ENCODE measurements at places on chromosomes 1 and 21. TPM values are rescaled to one million over a fixed set of nuclear protein-coding genes. Genes with fewer than 3 reads are reported as not detected.

Gene LPAR3
- polyA plus RNA-seq: 0.09 TPM

Gene TSSK3
- polyA plus RNA-seq: 0.82 TPM

Gene IQCC
- 3.7 TPM for polyA plus RNA-seq

- peak; percentile 97 for DNase-seq
These were observed 1.2 kb upstream of the NEGR1 start for GRCh38 chr1:72283307-72284083.

- DNase-seq: no peak
These were observed 189.2 kb downstream of the FOXD2 start for GRCh38 chr1:47627016-47627415.

Gene STYXL2
- 138 TPM for polyA plus RNA-seq

Gene OLFM3
- polyA plus RNA-seq: 0.29 TPM

Gene ITLN1
- 0.48 TPM for polyA plus RNA-seq

DNA sequence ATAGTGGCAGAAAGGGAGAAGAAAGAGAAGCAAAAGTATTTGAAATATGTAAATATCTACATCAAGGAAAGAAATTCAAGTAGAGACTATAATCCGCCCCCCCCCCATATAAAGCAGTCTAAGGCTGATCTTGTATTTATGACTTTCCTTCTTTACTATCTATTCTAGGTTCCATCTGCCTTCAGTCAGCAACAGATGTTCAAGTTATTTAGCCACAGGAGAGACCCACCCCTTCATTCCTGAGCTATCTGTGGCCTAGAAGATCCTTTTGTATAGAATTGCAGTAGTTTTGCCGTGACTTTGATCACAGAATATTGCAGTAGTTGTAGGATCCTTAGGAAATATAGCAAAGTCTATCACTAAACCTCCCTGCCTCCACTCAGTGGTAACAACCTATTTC is 10.7 kb upstream of the BSDC1 start:
- DNase-seq: no peak

- no peak for DNase-seq
These were observed 228.5 kb downstream of the RHOU start for GRCh38 chr1:228963795-228964177.

DNA sequence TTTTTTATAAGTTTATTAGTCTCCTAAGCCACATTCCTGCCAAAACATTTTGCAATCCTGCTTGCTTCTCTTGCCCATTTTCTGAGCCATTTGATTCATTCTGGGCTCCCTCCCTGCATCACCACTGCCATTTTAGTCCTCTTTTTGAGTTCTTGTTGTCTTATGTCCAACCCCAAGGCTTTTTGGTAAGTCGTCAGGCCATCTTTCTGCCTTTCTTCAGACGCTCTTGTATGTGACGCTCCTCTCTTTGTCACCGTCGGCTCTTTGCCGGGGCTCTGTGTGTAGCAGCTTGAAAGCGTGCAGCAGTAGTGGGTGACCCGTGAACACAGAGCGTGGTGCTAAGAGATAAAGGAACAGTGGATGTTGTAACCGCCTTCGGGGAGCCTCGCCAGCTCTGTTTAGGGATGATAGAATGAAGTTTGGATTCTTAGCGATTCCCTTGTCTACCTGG is 14.6 kb downstream of the HUNK start:
- peak; percentile 93 for DNase-seq

Gene LYPD8
- not detected for polyA plus RNA-seq

DNA sequence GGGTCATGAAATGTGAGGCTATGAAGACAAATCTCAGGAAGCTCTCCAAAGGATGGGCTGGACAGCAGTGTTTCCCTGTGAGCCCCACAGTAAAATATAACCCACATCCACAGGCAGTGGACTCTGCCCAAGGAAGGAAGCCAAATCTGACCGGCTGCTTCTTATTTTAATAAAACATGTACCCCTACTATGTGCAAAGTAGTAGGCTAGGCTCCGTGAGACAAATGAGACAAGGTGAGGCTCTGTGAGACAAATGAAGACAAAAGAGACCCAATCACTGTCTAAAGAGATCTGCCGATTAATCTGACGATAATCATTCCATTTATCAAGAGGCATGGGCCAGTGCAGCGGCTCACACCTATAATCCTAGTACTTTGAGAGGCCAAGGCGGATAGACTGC is 2.1 kb downstream of the ASAP3 start:
- DNase-seq: no peak

DNA sequence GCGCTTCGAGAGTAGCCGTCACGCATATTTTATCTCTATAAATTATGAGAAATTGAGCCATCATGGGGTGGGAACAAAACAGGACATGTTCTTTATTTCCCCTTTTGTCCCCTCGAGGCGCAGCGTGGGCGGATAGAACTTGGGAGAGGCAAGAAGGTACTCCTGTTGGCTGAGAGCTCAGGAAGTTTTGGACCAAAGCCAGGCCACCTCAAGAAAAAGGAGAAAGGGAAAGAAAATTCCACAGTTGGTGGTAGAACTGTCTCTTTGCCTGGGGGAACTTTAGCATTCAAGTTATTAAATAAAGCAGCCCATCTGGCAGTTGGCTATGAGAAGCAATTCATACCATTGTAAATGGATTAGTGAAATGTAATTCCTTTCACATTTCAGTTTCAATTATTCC is 76.4 kb upstream of the DSCAM start:
- DNase-seq: no peak

Gene LYPLAL1
- polyA plus RNA-seq: 29.3 TPM

DNA sequence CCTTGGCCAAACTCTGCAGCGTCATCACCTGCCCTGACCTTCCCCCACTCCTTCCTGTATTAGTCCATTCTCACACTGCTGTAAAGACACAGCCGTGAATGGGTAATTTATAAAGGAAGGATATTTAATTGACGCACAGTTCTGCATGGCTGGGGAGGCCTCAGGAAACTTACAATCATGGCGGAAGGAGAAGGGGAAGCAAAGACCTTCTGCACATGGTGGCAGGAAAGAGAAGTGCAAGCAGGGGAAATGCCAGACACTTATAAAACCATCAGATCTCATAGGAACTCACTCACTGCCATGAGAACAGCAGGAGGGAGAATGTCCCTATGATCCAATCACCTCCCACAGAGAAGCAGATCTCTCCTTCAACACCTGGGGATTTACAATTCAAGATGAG is 408.5 kb downstream of the PTPRU start:
- no peak for DNase-seq

Gene WLS
- 95.3 TPM for polyA plus RNA-seq

- no peak for DNase-seq
These were observed 82.9 kb upstream of the POU3F1 start for GRCh38 chr1:38129473-38129872.

DNA sequence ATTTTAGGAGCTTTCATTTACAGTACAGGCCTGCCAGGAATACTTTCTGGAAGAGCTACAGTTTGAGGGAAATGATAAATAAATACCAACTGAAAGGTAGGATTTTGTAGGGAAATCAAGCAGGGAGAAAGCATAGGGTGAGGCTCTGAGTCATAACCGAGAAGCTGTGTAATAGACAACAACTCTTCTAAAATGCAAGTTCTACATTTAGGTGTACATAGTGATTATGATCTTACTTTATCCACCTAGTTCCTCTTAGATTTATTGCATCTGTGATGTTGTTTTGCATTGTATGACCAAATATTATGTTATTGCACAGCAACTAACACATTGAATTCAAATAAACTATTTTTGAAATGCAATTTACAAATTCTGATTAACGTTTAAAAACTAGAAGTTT is 819.3 kb downstream of the PLA2G4A start:
- no peak for DNase-seq

DNA sequence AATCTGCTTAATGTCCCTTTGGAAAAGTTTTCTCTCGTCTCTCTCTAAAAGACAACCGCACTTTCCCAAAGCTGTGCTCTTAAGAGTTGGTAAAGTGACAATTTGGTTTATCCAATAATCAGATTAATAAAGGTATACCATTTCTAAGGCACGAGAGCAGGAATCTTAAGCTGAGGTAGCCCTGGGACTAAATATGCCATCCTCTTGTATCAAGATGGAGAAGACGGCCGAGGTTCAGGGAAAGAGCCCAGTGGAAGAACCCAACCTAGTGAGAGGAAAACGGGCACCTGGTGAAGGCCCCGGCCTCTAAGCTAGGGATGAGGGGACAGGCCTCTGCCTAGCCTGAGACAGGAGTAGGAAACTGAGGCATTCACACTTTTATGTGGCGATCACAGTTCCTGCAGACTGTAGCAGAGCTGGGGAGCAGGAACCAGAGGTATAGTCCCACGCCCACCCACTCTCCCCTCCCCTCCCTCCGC is 334 bp upstream of the SARS1 start:
- DNase-seq: no peak

- no peak for DNase-seq
These were observed 171.2 kb downstream of the SEC16B start for GRCh38 chr1:177798614-177799013.

- DNase-seq: no peak
These were observed 22.6 kb downstream of the IGFN1 start for GRCh38 chr1:201213106-201213770.
